ENCODE measurements at places on chromosomes 13 and 19. TPM values are rescaled to one million over a fixed set of nuclear protein-coding genes. Genes with fewer than 3 reads are reported as not detected.

GRCh38 chr13:29865934-29866333 lies 15.5 kb upstream of the UBL3 start:
- no peak for DNase-seq

The CALR3 gene
- 0.09 TPM for total RNA-seq

GRCh38 chr13:33745370-33746324 lies 72.3 kb upstream of the RFC3 start:
- DNase-seq = no peak

DNA sequence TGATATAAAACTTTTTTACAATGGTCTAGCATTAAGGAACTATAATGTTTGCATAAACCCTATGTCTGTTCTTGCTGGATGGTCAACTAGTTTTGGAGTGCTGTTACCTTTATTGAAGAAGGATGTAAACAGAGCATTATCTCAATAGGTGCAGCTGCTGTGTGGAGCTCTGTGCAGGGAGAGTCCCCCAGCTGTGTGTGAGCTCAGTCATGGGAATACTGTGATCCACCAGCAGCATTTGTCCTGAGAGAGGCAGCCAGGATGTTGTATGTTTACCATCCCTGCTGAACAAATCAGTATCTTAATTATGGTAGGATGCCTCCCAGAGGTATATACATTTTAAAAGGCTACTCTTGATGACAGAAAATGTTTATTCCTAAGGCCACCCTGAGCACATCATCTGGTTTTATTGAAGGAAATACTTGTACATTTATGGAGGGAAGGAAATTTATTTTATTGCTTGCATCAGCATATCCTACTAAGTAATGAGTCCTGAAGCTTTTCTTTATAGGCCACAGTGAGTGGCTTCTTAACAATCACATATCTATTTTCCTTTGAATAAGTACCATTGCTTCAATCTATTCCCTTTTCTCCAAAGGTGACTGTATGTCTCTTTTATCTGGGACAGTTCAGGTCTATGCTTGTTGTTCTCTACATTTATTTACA lies 11.7 kb downstream of the RAP2A start:
- no peak for DNase-seq

GRCh38 chr19:5960005-5961001 lies 17.6 kb downstream of the RANBP3 start:
- DNase-seq = no peak

The PEG3 gene
- total RNA-seq = not detected

The ZNF665 gene
- 9.4 TPM for total RNA-seq

DNA sequence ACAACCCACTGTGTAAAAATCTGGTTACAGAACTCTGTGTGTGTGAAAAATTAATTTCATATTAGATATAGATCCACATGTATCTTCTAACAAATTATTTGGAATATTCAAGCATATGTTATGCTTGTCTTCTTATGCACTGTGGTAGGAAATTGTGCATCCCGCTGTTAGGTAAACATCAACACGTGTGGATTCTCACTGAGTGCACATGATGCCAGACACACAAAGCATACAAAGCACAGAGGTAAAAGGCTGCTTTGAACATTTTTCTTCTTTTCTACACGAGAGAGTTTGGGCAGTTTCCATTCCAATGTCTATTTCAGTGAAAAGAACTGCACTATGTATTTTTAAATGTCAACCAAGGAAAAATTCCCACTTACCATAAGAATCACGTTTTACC lies 354.9 kb downstream of the PCDH9 start:
- DNase-seq = no peak

- no peak for DNase-seq
Measured at GRCh38 chr13:19650742-19651141, 17.3 kb downstream of the MPHOSPH8 start.

DNA sequence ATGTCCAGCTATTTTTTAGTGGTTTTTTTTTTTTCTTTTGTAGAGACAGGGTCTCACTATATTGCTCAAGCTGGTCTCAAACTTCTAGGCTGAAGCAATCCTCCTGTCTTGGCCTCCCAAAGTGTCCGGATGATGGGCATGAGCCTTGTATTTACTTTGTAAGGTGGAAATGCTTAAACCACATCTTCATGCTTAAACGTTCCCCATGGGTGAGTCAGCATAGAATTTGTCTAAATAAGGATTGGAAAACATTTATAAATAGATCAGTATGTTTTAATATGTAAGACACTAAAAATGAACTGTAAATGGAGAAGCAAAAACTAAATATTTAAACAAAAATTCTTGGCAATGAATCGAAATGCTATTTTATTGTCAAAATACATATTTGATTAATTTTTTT lies 698.0 kb downstream of the PCDH9 start:
- DNase-seq = no peak
